ENCODE measurements at places on chromosomes 4 and X.

GRCh38 chrX:10450229-10450958, 170.0 kb downstream of the MID1 start:
- DNase-seq = no peak

- no peak for DNase-seq
These were observed 17.3 kb upstream of the FGF5 start for GRCh38 chr4:80249144-80249543.

- DNase-seq = no peak
These were observed 57.0 kb downstream of the ATP11C start for GRCh38 chrX:139875841-139876240.

- no peak for DNase-seq
These were observed 310.0 kb downstream of the PDHA2 start for GRCh38 chr4:96149894-96150293.

DNA sequence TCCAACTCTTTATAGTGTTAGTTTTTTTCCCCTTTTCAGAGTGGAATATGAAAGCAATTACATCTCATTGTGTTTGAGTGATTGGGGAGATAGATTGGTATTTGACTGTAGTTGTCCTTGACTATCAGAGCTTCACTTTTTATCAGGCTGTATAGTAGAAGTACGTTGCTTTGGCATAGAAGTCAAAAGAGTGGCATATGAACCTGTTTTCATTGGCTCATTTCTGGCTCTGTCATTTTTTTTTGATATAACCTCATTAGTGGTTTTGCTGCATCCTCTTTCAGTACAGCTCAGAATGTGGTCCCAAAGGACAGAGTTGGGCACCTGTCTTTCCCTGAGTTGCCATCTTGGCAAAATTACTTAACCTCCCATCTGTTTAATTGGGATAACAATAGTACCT, 1.4 kb downstream of the TMA16 start:
- peak; percentile 50 for DNase-seq

GRCh38 chrX:47483306-47484268, 565 bp upstream of the ZNF41 start:
- DNase-seq = peak; percentile 38

DNA sequence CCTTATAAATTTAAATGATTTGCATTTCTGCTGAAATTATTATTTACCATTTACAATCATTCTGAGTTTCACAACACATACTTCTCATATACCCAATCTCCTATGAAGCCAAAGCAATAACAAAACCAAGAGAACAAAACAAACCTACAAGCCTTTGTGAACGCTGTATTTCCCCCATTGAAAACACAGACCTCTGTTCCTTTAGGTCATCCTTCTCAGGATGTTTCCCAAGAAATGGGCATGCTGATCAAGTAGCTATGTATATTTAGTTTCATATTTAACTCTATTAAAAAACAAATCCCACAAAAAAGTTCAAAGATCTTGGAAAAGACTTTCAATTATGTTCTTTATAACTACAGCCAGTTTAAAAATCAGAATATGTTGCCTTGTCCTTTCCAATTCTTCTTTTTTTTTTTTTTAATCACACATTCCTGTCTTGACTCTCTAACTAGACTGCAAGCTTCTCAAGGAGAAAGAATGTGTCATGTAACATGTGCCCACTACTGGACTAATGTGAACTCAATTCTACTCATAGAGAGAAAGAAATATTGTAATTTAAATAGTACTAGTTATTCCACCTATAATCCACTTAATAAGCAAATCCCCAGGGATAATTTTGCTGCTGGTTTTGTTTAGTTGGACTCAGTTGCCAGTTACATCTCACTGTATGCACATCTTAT, 84.3 kb upstream of the PRSS48 start:
- no peak for DNase-seq

GRCh38 chr4:189001971-189002450, 862.8 kb downstream of the TRIML1 start:
- no peak for DNase-seq

DNA sequence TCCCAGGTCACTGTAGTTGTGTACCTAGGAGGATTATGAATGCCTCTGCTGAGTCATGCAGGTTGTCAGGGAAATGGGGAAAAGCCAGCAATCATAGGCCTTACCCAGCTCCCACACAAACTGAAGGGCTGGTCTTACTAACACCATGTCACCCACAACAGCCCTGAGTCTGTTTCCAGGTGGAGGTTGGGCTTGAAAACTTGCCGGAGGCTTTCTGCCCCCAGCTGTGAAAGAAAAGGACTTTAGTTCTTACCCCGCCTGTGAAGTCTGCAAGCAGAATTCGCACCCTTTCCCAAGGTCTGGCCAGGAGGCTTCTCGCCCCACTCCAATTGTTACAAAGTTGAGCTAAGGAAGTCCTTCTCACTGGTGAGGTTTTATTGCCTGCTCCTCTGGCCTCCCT, 143.9 kb downstream of the RPS6KA6 start:
- DNase-seq = no peak

DNA sequence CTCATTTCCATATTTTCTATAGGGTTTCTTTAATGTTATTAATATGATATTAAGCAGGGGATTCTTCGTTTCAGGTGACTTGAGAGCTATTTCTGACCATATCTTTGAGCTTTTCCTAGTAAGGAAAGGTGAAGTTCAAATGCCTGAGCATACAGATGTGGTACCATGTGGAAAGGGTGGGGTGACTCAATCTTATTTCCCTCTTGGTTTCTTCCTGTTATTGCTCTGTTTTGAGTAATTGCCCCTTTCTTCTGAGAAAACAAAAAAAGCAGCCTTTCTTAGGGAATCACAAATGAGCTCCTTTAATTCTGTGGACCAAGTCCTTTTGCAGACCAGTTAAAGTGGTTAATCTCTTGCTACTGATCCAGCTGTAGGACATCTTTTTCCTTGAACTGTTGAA, 41.0 kb upstream of the AGA start:
- DNase-seq = no peak

DNA sequence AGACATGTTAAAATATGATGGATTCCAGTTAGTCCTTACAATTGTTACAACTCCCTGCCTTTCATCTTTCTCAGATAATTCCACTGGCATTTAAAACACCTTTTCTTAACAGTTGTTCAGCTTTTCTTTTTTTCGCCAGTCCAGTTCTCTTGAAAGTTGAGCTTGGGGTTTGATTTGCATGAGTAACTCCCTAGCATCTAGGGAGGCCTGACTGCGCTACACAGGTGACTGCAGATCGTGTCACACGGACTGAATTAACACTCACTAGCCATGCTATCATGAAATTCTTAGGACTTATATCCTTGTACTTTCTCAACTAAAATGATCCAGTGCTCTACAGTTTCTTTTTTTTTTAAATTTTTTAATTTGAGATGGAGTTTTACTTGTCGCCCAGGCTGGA, 69.8 kb downstream of the ARHGAP24 start:
- no peak for DNase-seq

DNA sequence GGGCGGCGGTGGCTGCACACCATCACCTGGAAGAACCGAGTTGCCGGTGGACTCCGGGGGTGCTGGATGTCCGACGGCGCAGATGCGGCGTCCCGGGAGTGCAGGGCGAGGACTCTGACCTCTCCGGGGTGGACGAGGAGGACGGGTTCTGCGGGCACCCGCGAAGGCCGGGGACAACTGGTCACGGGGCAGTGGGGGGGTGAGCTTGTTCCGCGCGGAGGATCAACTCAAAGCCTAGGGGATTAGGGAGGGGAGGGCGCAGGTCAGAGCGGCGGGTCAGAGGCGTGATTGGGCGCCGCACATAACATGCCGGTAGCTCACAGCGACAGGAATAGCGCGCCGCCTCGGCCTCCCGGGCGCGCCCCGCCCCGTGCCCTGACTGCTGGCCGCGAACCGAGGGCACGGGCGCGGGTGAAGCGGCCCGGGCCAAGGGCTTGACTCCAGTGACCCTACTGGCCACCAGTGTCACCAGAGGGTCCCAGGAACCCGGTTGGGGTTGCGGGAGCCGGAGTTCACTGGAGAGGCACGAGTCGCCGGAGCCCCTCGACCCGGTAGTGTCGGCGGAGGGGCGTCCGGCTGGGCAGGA, at the start of gene KLHL34:
KLHL34 (minus strand) TSS at position 179 of the 586 bp plus-strand sequence. CDS start 542 bp downstream, outside the sequence.
- DNase-seq = no peak

- DNase-seq = peak; percentile 53
These were observed 97.8 kb downstream of the PARM1 start for GRCh38 chr4:75030649-75031235.

DNA sequence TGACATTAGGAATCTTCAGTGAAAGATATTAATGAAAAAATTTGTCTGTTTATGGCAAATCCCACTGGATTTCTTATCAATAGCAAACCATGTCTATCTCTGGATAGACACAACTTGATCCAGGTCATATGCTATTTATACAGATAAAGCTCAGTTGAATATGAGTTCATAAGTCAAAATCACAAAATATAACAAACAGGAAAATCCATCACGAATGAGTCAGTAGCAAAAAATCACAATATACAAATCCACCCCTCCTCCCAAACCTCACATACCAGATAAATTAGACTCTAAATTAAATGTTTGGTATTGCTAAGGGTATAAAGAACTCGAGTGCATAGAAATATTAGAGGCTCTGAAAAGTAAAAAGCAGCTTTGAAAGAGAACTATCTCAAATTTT, 420.5 kb downstream of the TLL1 start:
- no peak for DNase-seq

GRCh38 chr4:38290366-38290765, 330.2 kb downstream of the PTTG2 start:
- DNase-seq = no peak

DNA sequence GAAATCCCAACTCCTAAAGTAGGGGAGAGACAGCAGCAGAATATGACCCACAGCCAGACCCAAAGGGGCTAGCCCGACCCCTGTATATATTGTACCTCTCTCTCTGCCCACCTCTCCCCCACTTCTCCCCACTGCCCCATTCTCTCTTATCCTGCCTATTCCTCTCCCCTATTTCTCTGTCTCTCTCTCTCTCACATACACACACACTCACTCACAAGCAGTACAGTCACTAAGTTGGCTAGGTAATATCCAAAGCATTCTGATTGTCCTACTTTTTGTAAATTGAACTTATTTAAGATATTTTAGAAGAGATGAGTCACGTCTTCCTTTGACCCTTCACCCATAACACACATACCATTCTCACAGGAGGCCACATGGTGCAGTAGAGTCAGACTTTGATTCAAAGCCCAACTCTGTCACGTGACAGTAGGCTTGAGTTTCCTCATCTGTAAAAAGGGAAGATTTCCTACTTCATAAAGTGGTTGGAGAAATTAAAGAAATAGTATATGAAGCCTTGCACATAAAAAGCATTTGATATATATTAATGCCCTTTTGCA, 29.5 kb downstream of the SRPX2 start:
- no peak for DNase-seq

DNA sequence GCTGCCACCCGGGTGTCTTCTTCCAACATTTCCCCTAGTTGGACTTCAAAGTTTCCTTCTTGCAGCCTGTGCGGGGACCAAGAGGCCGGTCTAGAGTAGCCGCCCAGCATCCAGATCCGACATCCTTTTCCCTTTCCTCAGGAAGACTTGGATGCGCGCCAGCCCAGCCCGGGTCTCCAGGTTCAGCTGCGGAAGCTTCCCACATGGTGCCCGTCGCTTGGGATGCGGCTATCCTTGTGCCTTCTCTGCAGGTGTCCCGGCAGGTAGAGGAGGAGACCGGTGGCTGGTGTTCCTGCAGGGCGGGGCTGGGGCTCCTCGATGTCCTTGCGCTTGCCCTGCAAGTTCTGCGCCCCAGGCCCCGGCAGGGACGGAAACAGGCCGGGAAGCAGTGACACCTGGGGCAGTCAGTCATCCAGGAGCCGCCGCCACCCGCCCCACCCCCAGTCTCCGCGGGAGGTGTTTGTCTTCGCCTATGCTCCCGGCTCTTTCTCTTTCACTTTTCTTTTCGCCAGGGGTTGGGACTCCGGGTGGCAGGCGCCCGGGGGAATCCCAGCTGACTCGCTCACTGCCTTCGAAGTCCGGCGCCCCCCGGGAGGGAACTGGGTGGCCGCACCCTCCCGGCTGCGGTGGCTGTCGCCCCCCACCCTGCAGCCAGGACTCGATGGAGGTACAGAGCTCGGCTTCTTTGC, at the start of gene IL15:
IL15 (plus strand) TSS at position 502 of the 689 bp plus-strand sequence. CDS start 82,882 bp downstream, outside the sequence.
- peak; percentile 18 for DNase-seq

DNA sequence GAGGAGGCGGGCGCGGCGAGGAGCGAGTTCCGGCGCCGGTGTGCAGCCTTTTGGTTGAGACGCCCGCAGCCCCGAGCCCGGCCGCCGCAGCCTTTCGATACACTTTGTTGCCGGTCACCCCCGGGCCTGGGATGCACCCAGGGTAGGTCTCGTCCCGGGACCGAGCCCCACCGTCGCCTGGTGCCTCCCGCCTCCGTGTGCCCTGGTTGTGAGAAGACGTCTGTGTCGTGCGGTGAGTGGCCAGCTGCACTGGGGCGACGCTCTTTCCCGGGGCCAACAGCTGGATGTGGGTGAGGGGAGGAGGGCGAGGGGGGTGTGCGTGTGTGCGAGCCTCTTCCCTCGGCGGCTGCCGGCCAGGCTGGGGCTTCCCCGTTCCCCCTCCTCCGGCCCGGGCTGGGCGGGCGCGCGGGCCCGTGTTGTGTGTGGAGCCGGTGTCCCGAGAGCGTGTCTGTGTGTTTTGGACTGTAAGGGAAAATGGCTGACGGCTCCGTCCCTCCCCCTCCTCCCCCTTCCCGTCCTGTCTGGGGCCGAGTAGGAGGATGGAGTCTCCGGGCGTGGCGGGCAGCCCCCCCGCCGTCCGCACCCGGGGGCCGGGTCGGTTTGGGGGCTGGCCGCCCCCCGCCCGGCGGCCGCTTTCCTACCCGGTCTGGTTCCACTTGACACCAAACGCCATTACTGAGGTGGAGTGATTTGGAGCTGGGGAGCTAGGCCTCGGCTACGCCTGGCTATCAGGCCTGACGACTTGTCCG, 807 bp downstream of the USP9X start:
- peak; percentile 79 for DNase-seq

GRCh38 chr4:102474736-102475504, 26.2 kb upstream of the NFKB1 start:
- DNase-seq = no peak
